ENCODE measurements at places on chromosomes 5 and 9.

DNA sequence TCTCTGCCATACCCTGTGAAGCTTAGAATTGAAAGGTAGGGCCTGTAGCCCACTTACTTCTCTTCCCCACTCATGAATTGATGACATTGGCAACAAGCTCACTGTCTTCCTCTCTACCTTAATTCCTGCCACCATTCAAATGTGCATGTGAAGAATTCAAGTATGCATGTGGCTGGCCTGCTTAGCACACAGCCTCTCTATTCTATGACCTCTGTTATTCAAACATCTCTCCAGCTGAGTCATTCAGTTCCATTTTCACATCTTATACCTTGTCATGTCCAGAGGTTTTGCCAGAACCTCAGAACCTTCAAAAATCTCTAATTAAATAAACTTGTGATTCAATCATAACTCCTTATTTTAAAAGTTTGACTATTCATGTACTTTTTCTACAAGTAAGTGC is 114.7 kb upstream of the MAN2A1 start:
- DNase-seq: no peak

DNA sequence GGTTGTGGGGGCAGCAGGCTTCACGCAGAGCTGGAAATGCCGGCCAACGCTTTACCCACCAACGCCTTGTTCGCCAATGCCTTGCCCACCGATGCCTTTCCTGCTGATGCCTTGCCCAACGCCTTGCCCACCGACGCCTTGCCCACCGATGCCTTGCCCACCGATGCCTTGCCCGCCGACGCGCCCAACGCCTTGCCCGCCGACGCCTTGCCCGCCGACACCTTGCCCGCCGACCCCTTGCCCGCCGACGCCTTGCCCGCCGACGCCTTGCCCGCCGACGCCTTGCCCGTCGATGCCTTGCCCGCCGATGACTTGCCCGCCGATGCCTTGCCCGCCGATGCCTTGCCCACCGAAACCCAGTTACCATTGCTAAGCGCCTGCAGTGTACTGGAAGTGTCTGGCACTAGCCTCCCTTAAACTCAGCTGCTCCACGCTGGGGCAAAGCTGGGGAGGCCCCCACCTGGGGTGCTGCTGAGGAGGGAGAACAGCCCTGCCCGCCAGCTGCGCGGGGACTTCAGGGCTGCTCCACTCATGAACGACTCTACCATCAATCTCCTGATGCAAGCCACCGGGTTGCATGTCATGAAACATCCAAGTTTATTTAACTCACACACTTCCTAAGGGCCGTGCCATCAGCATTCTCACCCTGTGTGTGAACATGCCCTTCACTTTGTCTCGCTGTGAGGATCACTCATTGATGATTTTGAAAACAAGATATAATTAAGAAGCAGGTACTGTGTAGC is 1.8 kb downstream of the SLC6A18 start:
- DNase-seq: no peak

DNA sequence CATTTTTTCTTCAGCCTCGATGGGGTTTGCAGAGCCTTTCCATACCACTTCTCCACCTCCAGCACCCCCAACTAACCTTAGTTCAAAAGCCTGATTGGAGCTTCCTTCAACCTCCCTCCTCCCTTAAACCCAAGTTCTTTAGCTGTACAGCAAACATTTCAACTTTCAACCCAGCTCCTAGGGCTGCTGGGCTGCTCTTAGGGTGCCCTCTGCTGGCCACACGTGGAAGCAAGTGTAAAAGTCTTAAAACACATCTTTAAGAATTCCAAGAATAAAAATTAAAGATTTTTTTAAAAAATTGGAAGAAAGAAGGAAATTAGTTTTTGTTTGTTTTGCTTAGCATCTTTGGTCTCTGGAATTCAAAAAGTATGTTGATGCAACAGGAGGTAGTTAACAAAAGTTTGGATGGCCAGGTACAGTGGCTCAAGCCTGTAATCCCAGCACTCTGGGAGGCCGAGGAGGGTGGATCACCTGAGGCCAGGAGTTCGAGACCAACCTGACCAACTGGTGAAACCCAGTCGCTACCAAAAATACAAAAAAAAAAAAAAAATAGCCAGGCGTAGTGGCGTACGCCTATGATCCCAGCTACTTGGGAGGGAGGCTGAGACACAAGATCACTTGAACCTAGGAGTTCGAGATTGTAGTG is 15.5 kb upstream of the HSD17B3 start:
- DNase-seq: peak; percentile 21

GRCh38 chr5:14665949-14666348 is 1.4 kb downstream of the OTULIN start:
- DNase-seq: peak; percentile 48

DNA sequence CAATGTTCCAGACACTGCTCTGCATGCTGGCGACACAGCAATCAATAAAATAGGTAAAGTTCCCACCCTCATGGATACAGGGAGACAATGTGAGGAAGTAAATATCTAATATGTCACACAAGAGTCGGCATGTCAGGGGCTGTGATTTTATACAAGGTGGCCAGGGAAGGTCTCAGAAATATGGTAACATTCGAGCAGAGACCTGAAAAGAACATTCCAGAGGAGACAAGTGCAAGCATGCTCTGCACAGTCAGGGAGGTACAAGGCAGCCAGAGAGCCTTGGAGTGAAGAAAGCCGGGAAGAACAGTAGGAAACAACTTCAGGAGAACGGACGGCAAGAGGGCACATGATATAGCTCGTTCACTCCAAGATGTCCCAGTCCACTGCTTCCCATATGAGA is 89.2 kb upstream of the ZNF462 start:
- DNase-seq: no peak

- no peak for DNase-seq
Observed at GRCh38 chr9:95087659-95088242, 229.8 kb downstream of the FANCC start.

GRCh38 chr9:126150411-126151030 is 176.1 kb upstream of the MVB12B start:
- DNase-seq: no peak

- DNase-seq: no peak
Observed at GRCh38 chr5:63727583-63727982, 234.7 kb downstream of the HTR1A start.

GRCh38 chr5:10418654-10419345 is 22.9 kb upstream of the ROPN1L start:
- no peak for DNase-seq

- DNase-seq: no peak
Observed at GRCh38 chr5:80632700-80633099, 21.8 kb upstream of the MSH3 start.

DNA sequence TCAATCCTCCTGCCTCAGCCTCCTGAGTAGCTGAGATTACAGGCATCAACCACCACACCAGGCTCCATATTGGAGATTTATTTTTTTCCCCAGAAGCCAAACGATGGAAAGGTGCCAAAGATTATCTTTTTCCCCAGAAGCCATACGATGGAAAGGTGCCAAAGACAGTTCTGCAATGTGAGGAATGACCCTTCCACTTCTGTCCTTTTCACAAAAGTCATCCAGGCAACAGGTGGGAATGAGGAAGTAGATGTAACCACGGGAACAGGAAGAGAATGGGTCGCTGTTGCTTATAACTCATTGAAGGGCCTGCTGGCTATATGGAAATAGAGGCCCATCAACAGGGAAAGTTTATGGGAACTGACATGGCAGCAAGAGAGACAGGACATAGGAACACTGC is 233.7 kb upstream of the MSX2 start:
- no peak for DNase-seq

DNA sequence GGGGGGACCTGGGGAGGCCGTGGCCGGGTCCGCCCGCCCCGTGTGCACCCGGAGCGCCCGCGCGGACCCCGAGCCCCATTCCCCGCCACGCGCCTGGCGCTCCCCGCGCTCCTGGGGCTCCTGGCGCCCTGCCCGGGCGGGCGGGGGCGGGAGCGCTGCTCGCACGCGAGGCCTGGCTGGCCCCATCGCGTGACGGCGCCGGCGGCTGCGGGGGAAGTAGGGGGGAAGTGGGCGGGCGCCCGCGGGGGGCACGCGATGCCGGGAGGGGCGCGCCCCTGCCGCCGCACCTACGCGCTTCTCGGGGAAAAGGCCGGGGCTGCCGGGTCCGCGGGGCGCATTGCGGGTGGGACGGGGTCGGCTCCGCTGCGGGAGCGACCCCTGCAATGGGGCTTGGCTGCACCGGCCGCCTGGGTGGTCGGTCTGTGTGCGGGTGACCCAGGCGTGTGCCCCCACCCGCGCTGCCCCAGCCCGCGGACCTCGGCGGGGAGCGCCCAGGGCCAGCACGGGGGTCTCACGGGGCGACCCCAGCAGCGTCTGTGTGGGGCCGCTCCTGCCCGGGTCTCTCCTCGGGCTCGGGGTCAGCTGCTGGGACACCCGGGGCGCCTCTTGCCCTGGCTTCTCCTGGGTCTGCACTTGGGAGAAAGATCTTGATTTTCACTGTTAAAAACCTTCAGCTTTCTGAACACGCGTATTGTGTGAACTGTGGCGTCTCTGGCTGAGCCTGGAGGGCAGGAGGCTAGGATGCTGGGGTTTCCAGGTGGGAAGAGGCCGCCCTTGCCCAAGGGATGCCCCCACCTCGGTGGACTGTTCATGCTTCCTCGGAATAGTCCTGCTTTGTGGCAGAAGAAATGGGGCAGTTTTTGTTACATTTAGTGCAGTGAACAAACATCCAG is 52.4 kb downstream of the AHRR start:
- no peak for DNase-seq

DNA sequence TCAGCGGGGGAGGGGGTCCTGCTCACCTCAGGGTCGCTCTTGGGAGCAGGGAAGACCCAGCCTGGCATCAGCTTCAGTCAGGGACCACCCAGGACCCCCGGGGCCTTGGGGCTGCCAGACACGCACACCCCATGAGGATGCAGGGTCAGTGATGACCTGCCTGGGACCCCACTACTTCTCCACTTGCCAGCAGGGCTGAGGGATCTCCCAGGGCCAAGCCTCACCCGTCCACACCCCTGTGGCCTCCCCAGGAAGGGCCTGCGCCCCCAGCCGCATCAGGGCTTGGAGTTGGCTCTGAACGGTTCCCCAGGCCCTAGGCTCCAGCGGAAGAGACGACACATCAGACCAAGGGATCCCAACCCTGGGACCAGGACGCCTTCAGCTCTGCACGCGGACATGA is 33.7 kb downstream of the SLC12A7 start:
- no peak for DNase-seq

- DNase-seq: no peak
Observed at GRCh38 chr5:178198706-178199105, 5.6 kb upstream of the HNRNPAB start.

GRCh38 chr9:134618833-134619447 is 22.7 kb upstream of the COL5A1 start:
- no peak for DNase-seq

GRCh38 chr5:377326-377981 is 55.9 kb downstream of the AHRR start:
- DNase-seq: no peak

GRCh38 chr5:54537725-54538124 is 20.2 kb downstream of the SNX18 start:
- no peak for DNase-seq

Data from hematopoietic multipotent progenitor cell treated with erythropoietin and hydrocortisone succinate and interleukin-3 and kit ligand, for 17 days (in vitro differentiated cells).